Activated CD4-positive, CD25-positive, alpha-beta regulatory T cell treated with anti-CD3 and anti-CD28 coated beads, Interleukin-2, amount 50 U/mL, for 24 hours (primary cell): ENCODE measurements at places on chromosomes 6 and 20.

GRCh38 chr6:147251072-147251471, 46.9 kb downstream of the STXBP5 start:
- ATAC-seq: no peak

- ATAC-seq: no peak
These were observed 32.9 kb downstream of the PGM3 start for GRCh38 chr6:83160167-83160566.

DNA sequence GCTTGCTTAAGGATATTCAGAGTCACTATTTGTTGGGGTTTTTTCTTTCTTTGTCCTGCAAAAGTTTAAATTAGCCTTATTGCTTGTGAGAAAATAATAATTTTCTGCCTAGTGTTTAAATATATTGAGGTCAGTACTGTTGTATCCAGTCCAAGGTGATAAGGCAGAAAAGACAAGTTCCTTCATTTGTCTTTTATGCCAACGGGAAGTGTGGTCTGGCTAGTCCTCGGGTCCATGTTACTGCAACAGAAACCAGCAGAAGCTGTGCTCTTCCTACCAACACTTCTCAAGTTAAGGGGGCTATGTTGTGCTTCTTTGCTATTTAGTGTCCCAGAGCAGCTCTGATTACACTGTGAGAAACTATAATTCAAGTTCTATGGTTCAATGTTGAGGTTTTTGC, 301.1 kb downstream of the TBC1D7 start:
- no peak for ATAC-seq

- no peak for ATAC-seq
These were observed 154.0 kb downstream of the MBOAT1 start for GRCh38 chr6:20058121-20058905.

DNA sequence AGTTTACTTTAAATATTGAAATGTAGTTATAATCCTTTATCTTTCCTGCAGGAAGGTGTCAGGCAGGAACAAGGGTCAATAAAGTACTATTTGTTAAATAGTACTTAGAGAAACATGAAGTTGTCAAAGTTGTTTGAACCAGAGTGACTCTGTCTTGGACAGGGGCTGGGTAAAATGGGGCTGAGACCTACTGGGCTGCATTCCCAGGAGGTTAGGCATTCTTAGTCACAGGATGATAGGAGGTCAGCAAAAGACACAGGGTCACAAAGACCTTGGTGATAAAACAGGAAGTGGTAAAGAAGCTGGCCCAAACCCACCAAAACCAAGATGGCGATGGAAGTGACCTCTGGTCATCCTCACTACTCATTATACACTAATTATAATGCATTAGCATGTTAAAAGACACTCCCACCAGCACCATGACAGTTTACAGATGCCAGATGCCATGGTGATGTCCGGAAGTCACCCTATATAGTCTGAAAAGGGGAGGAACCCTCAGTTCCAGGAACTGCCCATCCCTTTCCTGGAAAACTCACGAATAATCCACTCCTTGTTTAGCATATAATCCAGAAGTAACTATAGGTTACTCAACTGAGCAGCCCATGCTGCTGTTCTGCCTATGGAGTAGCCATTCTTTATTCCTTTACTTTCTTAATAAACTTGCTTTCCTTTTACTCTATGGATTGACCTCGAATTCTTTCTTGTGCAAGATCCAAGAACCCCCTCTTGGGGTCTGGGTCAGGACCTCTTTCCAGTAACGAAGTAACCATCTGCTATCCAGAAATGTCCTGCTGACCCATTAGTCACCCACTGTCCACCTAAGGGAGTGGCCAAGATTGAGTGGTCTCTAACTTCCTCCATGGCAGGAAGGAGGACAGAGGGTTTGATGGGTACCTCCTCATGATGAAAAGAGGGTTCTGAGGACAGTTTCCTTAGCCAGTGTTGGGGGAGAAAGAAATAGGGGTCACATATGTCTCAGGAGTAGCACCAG, 19.6 kb downstream of the SLC22A2 start:
- ATAC-seq: no peak

DNA sequence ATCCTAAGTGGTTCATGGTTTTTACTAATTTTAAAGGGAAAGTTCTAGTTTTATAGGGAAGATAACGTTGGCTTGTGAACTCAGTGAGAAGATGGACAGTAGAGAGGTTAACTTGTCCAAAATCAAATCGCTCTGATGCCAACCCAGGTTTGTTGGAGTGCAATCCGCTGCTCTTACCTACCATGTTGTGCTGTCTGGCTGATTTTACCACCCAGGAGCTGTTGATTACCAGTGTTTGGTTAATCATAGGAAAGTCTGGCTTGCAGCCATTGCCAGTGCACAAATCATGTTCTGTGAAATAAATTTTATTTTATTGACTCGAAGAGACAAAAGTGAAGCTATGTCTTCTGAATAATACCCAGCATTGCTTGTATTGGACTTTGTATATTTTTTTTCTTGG, 92.4 kb downstream of the PLCB4 start:
- no peak for ATAC-seq

DNA sequence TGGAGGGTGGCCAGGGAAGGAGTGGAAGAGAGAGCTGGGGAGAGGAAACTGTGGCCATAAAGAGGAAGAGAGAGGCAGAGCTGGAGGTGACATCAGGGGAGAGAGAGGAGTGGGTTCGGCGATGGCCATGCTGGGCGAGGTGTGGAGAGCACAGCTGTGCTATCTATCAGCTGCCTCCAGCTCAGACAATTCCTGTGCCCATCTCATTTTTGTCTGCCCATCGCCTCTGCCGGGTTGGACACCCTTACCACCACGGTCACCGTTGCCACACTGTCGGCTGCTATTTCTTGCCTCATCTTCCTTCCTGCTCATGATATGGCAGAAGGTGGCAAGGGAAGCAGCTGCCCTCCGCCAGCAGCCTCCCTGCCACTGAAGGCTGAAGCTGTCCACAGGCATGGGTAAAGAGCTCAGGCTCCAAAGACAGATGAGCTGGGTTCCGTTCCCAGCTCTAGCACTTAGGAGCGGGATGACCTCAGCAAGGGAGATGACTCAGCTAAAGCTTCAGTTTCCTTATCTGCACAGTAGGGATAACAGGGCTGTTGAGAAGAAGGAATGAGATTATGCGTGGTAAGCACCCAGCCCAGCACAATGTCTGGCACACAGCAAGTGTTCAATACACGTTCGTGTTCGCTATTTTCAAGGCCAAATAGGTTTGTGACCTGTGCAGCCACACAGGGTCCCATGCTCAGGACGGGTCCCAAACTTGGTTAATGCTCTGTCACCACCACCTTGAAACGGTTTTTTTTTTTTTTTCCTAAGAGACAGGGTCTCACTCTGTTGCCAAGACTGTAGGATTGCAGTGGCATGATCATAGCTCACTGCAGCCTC, 21.9 kb upstream of the TAF8 start:
- ATAC-seq: peak; percentile 39

- ATAC-seq: no peak
These were observed 11.2 kb downstream of the SPDEF start for GRCh38 chr6:34544776-34545471.

DNA sequence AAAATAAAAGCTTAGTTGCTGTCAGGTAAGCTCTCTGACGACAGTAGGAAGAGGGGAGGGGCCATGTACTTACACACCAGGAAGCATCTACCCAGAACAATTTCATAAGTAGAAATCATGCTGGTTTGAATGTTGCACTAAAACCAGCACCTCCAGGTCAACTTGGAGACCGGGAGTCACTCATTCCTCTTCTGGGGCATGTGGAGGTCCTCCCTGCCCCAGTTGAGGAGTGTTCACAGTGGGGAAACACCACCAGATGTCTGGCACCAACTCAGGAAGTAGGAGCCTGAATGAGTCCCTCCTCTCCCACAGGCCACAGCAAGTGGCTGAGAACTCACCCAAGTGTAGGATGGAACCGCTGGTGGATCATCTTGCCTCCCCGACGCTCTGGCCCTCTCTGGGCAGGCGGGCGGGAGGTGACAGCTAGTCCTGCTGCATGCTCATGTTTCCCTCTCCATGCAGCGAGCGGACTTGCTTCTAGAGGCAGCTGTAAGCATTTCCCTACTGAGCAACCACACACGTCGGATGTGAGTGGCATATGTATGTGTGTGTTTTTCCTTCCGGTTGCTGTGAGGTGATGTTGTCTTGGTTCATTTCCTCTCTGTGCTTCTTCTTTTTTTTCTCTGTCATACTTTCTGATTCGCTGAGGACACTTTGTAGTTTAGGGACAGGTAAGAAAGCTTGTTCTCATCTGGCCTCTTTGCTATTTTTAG, 149.5 kb upstream of the NEDD9 start:
- peak; percentile 91 for ATAC-seq

DNA sequence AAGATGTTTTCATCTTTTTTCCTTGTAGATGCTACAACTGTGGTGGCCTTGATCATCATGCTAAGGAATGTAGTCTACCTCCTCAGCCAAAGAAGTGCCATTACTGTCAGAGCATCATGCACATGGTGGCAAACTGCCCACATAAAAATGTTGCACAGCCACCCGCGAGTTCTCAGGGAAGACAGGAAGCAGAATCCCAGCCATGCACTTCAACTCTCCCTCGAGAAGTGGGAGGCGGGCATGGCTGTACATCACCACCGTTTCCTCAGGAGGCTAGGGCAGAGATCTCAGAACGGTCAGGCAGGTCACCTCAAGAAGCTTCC, 101.5 kb downstream of the POPDC3 start:
- ATAC-seq: no peak

DNA sequence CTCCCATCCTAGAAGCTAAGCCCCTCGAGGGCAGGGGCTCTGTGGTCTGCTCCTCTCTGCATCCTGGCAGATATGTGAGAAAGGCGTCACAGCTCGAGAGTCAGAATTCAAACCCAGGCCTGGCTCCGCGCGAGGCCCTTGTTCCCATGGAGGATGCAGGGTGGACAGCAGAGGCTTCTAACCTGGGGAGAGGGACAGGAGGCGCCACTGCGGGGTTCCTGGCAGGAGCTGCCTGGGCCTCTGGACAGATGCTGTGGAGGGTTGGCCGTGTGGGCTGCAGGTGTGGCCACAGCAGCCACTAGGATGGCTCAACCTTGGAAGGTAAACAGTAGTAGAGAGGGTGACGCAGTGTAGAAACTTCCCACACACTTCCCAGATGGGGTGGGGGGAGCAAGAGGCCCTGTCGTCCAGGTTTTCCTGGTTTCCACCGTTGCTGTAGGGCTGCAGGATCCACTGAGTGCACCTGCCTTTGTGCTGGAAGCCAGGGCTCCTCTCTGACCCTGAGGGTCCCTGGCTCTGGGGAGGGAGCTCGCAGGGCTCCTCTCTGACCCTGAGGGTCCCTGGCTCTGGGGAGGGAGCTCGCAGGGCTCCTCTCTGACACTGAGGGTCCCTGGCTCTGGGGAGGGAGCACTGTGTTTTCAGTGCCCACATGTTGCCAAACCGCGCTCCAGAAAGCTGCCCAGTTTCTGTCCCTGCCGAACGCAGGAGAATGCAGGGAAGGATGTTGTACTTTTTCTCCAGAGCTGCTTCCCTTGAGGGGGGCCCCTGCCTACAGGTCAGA, 14.2 kb downstream of the RBM38 start:
- no peak for ATAC-seq

DNA sequence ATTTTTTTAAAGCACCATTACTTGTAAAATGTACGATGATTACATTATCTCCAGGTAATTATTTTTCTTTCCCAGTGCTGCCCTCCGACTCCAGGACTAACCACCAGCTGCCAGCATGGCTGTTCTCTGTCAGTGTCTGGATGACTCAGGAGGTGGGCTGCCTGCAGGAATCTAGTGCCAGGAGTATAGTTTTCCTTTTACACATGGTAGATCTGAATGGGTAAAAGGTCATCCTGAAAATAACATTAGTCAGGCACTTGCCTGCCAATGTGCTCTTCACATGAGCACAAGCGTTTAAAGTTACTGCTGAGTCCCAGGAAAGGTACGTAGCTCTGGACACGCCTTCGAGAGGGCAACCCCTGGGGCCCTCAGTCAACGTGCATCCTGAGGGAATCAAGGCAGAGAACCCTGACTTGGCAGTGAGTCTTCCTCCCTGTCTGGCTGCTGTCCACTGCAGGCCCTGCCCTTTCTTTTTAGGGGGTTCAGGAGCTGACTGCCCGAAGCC, 2.4 kb downstream of the DYNLT1 start:
- ATAC-seq: no peak

DNA sequence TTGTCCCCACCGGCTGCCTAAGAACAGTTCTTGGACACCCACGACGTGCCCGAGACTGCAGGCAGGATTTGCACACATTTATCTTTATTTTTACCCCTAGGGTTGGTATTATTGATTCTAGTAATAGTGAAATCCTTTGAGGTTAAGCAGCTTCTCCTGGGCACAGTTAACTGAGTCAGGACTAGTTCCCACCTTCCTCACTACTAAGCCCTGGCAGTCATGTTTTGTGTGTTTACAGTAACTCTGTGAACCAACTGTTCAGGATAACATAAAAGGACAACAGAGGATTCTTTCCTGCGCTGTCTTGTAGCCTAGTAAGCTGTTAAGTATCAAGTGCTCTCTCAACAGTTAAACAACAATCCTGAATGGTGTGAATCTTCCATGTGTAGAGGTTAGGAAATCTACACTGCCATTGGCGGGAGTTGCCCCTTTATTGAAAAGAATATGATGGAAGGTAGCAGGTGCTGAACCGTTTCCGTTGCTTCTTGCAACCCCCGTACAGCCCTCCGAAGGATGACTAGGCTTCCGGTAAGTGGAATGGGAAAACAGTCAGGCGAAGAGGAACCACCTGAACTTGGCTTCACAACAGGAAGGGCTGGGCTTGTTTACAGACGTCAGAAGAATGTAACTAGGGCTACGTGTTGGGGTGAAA, 979 bp upstream of the SOD2 start:
- peak; percentile 41 for ATAC-seq

- no peak for ATAC-seq
These were observed 152.6 kb downstream of the DNAH8 start for GRCh38 chr6:38867726-38868125.
